GM10248 (cell line): ENCODE measurements at places on chromosomes 5 and 9.
A peak's percentile ranks its signal among the peaks of the same experiment; 100 is the strongest.

DNA sequence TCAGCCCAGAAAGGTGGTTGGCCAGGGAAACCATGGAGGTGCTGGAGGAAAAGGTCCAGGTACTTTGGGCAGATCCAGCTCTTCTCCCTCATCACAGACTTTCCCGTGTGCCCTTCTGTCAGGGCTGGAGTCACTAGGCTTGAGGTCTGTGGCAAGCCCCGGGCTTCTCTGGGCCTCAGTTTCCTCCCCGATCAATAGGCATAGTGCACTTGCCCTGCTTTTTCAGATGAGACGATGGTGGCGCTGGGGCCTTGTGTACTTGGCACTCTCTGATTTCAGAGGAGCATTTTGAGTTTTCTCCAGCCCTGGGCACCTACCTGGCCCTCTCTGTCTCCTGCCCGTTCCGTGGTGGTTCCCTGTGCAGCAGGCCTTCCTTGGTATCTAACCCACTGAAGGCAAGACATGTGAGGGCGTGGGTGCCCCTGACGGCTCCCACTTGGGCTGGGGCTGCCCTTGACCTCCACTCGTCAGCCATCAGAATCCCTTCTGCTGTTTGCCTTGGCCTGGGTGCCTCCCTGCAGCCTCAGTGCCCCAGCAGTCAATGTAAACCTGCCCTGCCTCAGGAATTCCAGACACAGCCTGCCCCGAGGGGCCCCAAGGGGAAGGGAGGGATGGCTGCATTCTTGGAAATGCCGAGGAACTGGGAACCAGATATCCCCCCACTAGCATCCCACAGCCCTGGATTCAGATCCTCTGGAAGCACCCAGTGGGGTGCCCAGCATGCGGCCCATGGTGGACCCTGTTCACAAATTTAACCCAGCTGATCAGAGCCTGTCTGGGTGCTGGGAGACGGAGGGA, 66.3 kb upstream of the COL5A1 start:
- DNase-seq = no peak

DNA sequence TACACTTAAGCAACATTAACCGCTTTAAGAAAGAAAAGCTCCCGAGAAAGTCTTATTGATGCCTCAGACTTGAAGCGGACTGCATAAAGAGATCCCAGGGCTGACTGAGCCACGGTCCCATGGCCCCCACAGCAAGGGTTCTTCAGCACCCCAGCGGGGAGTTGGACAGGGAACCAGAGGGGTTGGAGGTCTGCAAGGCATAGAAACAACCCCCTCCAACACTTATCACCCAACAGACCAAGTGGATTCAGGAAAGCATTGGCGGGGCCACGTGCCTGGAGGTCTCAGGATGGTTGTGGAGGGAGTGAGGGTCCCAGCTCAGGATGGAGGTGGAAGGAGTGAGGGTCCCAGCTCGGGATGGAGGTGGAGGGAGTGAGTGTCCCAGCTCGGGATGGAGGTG, 143.7 kb upstream of the IRX2 start:
- no peak for DNase-seq

DNA sequence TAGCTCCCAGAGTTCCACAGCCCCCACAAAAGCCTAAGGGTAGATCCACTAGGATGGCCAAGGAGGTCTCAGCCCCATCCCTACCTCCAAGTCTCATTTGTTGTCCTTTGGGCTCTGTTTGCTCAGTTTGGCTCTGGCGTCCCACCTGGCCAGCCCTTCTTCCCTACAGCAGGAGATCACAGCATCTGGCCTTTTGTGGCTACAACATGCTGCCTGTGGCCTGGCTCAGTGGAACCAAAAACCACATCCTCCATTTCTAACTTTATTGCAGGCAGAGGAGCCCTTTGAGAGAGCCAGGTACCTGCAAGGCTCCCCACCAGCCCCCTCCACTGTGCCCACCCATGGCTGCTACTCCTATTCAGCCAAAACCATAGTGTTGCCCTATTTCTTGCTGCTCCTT, 11.4 kb downstream of the JADE2 start:
- DNase-seq = no peak

DNA sequence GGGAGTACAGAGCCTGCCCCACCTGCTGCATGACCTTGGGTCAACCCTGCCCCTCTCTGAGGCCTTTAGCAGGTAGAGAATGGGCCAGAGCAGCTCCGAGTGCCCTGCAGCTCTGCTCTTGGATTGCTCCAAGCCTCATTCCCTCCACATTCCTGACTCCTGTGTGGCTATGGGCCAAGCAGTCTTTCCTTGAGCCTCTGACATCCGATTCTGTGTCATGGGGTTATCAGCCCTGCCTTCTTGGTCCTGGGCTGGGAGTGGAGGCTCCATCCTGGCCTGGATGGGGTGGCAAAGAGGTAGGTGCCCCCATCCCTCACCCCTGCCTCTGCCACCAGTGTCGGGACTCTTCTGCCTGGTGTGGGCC, 13.7 kb downstream of the FPGS start:
- DNase-seq = no peak

GRCh38 chr9:86672966-86673365, 274.3 kb downstream of the GAS1 start:
- DNase-seq = no peak

DNA sequence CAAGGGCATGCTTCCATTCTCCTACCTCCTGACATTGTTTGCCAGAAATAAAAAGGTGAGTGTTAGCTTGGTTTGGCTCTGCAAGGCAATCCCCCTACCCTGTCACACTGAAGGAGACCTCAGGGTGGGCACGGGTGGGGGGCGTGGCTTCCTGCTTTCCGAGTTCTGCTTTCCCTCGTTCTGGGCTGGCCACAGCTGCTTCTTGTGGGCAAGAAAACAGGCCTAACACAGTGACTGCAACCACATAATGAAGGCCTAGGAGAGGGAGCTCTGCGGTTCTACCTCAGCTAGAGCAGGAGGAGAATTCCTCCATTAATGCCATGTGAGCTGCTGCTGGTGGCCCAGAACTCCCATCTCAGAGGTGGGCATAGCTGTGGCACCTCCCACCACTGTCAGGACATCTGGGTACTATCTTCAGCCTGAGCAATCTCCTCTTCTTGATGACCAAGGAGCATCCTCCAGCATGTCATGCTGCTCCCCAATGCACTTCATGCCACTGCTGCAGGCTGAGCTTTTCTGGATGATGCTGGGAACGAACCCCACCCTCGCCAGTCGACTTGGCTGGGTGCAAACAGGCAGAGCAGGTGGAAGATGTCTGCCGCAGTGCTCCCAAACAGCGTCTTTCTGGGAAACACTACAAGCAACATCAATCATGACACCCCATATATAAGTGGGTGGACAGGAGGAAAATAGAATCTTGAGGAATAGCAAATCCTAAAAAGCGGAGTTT, 139.5 kb upstream of the RAPGEF1 start:
- DNase-seq = no peak

- peak; percentile 63 for DNase-seq
Observed at GRCh38 chr5:141507387-141508091, 18.7 kb downstream of the PCDHGC5 start.

GRCh38 chr5:42506662-42507061, 83.4 kb downstream of the GHR start:
- no peak for DNase-seq

GRCh38 chr9:124354346-124355038, 60.8 kb downstream of the PSMB7 start:
- DNase-seq = peak; percentile 11
